ENCODE measurements at places on chromosomes 2 and 18.
A peak's percentile ranks its signal among the peaks of the same experiment; 100 is the strongest.

- DNase-seq = no peak
These were observed 735.0 kb upstream of the POU3F3 start for GRCh38 chr2:104118889-104119288.

DNA sequence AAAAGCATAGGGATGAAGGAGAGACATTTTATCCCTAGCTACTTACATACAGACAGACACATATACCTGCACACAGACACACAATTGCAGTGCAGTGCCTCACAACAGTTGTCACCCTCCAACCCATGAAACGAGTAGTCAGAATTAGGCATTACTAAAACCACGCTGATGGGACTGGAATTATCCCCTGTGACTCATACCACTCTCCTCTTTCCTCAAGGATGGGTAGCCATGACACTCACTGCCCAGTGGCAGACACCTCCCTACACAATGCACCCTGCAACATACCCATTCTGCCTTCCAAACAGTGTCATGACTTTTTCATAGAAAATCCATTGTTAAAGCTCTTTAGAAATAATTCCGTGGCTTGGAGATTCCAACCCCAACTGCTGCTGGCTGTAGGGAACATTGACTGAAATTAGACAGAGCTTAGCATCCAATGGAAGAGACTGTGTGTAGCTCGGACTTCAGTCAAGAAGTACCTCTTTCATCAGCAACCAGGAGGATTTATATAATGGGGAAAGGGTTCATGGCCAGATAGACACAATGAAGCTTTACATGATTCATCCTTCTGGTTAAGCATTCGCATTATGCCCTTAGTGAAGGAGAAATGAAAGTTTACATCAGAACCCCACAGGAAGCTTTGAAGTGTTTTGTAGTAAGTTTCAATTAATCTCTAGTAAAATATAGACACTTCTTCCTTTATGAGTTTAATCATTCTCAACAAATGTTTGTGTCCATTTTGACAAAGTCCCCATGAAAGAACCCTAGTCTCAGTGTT, 155.2 kb downstream of the FBXO15 start:
- DNase-seq = no peak

DNA sequence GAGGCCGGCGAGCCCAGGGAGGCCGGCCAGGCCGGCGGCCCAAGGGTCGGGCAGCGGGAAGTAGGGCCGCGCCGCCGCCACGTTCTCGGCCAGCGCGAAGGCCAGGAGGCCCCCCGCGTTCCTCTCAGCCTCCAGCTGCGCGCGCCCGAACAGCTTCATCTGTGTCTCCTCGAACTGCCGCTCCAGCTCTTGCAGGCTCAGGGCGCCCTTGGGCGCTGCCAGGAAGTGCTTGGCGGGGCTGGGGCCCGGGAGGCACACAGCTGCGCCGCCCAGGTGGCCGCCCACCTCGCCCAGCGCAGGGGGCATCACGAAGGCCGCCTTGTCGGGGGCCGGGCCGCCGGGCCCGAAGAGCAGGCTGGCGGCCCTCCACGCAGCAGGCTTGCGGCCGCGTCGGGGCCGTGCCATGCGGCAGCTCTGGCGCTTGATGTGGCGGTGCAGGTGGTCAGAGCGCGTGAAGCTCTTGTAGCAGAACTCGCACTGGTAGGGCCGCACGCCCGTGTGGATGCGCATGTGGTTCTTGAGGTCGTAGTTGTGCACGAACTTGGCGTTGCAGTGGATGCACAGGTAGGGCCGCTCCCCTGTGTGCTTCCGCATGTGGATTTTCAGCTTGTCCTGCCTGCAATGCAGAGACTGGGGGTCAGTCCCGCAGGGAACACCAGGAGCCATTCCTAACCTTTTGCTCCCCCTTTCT, 99.0 kb upstream of the SMAD2 start:
- DNase-seq = no peak

DNA sequence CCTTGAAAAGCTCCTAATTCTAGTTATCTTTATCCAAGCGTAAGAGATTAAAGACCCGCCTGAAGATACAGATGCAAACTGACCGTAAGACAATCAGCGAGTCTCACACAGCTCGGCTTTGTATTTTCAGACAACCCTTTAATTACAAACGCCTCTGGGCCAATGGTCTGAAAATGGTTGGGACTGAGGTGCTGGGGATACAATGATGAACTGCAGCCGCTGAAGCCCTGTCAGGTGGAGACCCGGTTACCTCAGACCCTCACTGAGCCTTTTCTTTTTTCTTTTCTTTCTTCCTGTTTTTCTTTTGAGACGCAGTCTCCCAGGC, 715 bp upstream of the CFAP36 start:
- no peak for DNase-seq

- no peak for DNase-seq
These were observed 141.6 kb downstream of the ICOS start for GRCh38 chr2:204078003-204078698.

DNA sequence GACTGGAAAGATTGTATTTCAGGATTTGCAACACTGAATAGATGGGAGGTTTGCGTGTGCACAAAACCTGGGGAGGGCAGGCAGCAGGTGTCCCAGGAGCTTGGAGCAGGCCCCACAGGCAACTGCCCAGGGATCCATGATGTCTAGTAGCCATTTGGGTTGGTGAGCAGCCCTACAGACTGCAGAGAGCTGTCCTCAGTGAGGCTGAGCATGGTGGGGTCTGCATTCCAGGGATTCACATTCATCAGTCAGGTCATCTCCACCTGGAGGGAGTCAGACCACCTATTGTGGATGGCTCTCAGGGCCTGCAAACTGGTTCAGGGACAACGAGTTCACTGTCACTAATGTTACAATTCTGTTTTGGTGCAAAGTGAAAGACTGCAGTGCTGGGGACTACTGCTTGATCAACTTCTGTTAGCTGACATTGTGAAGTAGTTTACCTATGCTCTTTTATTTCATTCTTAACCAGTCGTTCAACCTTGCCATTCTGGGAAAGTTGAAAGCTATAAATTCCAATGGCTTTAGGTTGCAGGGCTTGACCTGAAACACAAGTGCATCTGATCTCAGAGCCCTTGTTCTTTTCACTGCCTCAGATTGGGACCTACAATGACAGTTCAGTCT, 222.6 kb downstream of the ZNF407 start:
- no peak for DNase-seq

DNA sequence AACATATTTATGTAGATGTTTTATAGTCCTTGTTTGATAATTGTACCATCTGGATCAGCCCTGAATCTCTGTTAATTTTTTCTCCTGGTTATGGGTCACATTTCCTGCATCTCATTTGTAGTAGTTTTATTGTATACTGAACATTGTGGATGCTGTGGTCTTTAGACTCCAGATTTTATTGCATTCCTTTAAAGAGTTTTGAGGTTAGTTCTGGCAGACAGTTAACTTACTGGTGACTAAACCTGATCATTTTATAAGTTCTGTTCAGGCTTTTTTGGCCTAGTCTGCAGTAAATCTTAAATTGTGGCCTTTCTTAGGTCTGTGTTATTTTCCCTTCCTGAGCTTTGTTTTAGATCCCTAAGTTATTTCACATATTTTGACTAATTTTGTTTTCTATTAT, 84.3 kb downstream of the FANCL start:
- no peak for DNase-seq

GRCh38 chr2:120383631-120384340, 37.9 kb downstream of the INHBB start:
- no peak for DNase-seq

GRCh38 chr2:99571954-99572353, 82.1 kb upstream of the REV1 start:
- no peak for DNase-seq

DNA sequence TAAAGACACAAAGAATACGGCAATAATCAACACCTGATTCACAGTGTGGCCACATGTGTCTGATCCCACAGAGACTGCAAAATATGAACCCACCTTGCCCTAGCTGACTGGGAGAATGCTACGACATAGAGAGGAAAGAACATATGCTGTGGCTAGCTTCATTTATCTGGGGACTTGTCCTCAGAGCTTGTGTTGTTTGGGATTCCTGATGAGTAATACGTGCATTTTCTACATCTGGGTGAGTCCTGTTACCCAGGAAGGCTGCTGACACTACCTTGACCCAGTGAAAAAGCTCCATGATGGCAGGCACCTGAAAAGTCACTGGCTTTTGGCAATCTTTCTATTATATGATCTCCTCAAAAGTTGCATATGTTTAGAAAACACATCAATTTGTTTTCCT, 427.7 kb upstream of the LYPD1 start:
- DNase-seq = no peak

DNA sequence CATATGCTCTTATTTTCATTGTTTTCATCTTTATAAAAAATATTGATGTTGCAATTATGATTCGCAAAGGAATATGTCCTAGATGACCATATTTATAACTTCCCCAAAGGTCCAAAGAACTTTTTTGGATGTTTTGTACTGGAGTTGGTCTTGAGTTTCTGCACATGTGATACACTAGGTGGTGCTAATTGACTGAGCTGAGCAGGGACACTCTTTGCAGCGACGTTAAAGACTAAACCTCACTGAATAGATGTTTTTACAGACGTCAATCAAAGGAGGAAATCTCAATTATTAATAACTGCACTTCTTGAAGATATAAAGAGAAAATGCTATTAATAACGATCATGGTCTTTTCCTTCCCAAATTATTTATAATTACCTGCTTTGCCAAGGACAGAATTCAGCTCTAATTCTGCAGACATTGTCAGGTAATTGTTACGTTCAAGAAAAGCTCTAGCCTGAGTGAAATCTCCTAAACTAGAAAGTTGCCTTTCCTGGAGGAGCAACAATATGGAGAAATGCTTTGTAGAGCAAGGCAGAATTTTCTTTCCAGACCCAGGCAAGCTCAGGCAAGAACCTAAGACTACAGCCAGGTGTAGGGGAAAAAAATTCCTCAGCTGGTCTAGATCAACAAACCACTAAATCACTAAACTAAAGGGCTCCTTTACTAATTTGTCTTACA, 119.3 kb upstream of the RBBP8 start:
- no peak for DNase-seq

DNA sequence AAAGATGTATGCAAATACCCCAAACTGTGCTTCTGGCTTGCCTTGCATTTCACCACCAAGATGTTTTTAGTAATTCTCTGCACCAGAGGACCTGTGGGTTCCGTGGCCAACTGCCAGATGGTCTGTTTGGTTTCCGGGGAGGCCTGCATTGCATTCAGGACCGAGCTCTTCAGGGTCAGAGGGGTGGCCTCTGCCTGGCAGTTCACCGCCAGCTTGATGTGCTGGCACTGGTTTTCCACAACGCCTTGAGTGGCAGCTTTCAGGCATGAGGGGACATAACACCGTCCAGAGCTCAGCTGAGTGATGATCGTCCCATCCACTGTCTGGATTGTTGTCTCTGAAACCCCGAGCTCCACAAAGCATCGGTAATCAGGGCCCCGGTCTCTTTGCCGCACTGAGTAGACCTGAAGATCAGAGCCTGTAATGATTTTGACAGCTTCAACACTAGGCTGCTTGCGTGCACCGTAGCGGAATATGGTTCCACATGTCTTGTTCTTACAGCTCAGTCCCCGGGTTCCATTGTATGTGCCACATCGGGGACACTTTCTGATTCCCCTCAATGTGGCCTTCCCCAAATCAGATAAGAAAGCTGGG, 9.4 kb downstream of the C2orf42 start:
- peak; percentile 4 for DNase-seq

GRCh38 chr2:8133913-8134472, 547.9 kb upstream of the ID2 start:
- no peak for DNase-seq

GRCh38 chr2:200782251-200782650, 29.5 kb upstream of the BZW1 start:
- DNase-seq = no peak

DNA sequence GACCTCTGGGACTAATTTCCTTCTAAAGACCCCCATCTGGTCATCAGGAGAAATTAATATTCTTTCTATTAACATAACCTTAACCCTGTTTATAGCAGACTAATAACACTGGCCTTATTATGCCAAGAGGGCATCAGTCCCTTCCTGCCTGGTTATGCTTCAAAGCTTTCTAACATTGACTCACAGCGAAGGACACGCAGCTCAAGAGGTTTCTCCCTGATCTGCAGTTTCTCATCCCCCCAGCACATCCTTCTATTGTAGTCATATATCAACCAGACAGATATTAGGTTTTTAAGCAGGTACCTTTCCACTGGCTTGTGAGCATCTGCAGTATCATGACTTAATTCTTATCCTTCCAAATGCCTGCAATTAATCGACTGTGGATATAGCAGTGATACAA, 100.0 kb upstream of the CXCR4 start:
- DNase-seq = no peak

- DNase-seq = no peak
These were observed 158.5 kb downstream of the INSIG2 start for GRCh38 chr2:118246726-118247125.

- no peak for DNase-seq
These were observed 1877.7 kb upstream of the LRRTM1 start for GRCh38 chr2:82182270-82182669.

GRCh38 chr2:172323861-172324597, 103.4 kb upstream of the ITGA6 start:
- no peak for DNase-seq
